ENCODE measurements at places on chromosomes 6 and 20.

GRCh38 chr6:141153563-141153962 is 979.2 kb upstream of the GJE1 start:
- no peak for DNase-seq

GRCh38 chr6:65259059-65259458 is 448.0 kb downstream of the EYS start:
- no peak for DNase-seq

DNA sequence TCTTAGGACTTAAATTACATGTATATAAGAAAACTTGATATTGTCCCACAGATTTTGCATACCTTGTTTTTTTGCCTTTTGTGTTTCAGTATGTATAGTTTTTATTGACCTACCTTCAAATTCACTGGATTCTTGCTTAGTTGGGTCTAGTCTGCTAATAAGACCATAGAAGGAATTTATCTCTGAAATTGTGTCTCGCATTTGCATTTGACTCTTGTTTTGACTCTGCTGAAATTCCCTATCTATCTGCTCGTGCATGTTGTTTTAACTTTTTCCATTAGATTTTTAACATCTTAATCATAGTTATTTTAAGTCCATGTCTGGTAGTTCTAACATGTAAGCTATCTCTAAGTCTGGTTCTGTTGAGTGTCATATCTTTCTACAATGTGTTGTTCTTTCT is 163.9 kb downstream of the SCP2D1 start:
- DNase-seq = no peak

- no peak for DNase-seq
These were observed 15.4 kb downstream of the TAAR1 start for GRCh38 chr6:132643547-132643946.

- no peak for DNase-seq
These were observed 109.7 kb upstream of the GMDS start for GRCh38 chr6:2355150-2355549.

DNA sequence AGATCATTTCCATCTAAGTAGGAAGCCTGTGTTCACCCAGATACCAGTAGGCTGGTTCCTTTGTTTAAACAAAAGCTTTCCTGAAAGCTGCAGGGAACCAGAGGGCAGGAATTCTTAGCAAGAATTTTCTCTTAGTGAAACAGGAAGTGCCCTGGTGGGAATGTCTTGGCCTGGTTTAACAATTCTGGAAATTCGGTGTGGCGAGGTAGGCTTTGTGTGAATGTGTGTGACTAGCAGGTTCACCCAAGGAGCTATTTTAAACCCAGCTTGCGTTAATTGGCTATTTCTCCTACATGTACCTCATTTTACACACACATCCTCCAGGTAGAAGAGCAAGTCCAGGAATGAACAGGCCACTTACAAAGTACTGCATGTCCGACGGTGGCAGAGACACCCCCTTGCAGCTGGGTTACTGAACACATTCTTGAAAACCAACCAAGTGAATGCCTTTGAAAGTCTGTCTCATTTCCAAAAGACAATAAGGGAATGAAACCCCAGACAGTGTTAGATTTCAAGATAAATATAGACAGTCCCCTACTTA is 64.6 kb downstream of the GFOD1 start:
- no peak for DNase-seq

- DNase-seq = no peak
These were observed 356.2 kb downstream of the GJA1 start for GRCh38 chr6:121791396-121792315.

DNA sequence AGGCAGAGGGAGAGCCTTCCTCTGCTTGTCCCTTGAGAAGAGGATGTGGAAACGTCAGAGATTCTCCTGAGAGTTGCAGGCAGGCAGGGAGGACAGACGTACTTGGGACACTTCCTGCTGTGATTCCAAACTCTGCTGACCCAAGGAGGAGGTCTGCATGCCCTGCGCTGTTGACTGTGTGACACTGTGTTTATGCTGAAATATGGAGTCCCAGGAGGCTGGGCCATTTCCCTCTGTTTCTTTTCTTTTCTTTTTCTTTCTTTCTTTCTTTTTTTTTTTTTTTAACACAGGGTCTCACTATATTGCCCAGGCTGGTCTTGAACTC is 63.5 kb upstream of the BHLHE23 start:
- DNase-seq = no peak

DNA sequence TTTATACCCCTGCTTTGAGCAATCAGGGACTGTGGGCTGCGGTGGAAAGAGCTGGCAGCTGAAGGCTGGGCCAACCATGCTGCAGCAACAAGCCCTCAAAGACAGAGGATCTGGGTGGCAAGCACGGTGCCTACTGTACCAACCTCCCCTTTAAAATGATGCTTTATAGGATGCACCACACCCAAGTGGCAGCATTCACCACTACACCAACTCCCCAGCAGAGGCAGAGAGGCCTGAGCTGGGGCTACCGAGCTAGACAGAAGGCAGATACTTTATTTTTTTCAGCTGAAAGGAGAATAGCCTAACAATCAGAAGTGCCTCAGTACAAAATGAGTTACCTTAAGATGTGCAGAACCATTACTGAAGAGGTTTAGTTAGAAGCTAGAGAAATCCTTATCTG is 31.4 kb downstream of the KIF16B start:
- DNase-seq = no peak

DNA sequence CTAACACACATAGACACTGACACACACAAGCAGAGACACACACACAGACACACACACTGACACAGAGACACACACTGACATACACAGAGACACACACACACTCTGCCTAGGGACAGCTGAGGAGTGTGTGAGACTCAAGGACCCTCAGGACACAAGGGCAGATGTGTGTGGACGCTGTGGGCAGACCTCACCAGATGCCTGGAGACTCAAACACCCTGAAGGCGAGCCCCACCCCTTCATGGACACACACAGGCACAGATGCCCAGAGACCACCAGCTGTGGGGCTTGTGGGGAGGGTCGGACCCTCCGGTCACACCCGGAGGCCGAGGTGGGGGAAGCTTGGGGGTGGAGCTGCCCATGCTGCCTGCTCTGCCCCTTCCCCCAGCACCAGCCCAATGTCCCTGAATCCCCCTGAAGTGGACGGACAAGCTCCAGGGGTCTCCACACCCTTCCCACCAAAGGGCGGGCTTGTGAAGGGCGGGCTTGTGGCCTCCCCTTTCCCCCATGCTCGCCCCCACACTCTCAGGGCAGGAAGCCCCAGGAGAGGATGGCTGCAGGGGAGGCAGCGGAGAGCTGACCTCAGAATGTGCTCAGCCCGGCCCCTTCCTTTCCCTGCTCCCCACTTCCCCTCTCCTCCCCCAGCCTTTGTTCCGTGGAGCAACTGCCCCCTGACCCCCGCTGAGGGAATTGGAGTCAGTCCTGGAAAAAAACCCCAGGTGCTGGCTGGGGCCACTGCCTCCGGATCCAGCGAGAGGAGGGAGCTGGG is 13.9 kb upstream of the ABHD16B start:
- no peak for DNase-seq

- no peak for DNase-seq
These were observed 105.1 kb downstream of the UST start for GRCh38 chr6:148851683-148852556.

DNA sequence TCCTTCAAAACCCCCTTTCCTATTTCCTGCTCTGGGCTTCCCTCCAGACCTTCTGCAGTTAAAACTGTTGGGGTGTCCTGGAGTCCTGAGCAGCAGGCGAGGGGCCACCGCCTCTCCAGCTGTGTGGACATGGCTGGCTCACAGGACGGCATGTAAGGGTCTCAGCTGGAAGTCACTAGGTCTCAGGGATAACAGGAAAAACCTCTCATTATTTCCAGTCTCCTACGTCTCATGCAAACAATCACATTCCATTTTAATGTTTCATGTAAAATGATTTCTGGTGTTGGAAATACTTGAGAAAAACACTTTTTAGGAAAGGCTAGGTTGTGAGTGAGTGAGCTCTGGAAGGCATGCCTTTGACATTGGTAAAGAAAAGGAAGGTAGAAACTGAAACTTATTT is 158.7 kb downstream of the SCML4 start:
- no peak for DNase-seq

- no peak for DNase-seq
These were observed 1.5 kb downstream of the ZBTB46 start for GRCh38 chr20:63829603-63829944.

GRCh38 chr20:6767536-6768227 is at the start of gene BMP2:
Gene BMP2 (plus strand): TSS chr20:6767686. CDS start chr20:6770127, 2,441 bp downstream.
- DNase-seq = peak; percentile 71

DNA sequence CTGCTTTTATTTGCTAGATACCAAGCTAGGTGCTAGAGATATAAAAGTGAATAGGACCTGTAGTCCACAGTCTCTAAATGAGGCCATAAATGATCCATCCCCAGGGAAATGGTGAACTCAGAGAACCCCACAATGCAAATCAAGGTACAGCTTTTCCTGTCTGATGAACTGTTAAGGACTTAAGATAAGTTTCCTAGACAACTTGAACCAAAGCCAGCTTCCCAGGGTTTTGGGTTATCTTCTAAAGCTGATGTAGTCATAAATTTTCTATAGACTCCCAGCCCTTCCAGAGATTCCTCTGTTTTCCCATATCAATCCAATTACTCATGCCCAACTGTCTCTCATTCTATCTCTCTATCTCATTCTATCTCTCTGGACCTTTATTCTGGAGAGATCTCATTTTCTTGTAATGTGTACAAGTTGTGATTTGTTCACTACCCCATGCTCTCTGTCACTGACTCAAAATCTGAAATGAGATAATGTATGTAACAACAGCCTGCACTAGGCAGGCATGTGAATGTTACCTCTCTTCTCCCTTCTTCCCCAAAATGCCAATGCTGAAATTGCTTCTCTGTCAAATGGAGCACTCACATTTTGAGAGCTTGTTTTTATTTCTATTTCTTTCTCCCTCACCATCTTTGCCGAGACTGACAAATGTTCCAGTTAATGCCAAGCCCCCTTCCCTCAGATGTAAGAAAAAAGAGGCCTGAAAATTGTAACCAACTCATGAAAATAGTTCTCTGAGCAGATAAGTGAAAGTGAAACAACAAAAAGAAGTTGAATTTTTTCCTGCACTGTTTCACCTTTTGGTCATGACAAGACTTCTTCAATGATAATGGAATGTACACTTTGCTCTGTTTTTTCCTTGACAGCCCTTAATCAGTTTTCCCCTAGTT is 279.9 kb downstream of the SLC35F1 start:
- DNase-seq = no peak

DNA sequence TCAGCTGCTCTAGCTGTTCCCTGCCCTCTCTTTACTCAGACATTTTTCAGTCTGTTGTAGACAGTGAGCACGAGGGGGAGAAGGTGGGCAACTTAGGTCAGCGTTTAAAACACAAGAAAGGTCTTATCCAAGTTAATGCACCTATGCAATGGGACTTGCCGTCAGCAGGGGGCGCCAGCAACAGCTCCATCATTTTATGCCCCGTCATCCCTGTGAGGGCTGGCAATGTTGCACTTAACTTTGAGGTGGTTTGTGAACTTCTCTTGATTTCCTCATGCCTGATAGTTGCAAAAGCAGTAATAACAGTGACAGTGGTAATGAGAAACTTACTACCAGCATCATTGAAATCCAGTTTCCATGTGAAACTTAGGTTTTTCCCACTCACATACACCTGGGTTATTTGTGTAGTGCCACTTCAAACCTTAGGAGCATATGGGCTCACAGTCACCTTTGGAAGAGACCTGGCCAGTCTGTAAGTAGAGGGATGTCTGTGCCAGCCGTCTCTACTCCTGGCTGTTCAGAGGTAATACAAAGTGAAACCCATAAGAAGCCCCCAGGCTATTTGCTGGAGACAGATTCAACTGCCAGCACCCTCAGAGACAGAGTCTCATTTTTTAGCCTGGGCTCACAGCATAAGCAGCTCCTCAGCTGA is 44.9 kb upstream of the ID1 start:
- DNase-seq = peak; percentile 16

- DNase-seq = no peak
These were observed 32.9 kb downstream of the PMEPA1 start for GRCh38 chr20:57676589-57677583.

GRCh38 chr6:146224988-146225387 is 196.1 kb downstream of the GRM1 start:
- no peak for DNase-seq

DNA sequence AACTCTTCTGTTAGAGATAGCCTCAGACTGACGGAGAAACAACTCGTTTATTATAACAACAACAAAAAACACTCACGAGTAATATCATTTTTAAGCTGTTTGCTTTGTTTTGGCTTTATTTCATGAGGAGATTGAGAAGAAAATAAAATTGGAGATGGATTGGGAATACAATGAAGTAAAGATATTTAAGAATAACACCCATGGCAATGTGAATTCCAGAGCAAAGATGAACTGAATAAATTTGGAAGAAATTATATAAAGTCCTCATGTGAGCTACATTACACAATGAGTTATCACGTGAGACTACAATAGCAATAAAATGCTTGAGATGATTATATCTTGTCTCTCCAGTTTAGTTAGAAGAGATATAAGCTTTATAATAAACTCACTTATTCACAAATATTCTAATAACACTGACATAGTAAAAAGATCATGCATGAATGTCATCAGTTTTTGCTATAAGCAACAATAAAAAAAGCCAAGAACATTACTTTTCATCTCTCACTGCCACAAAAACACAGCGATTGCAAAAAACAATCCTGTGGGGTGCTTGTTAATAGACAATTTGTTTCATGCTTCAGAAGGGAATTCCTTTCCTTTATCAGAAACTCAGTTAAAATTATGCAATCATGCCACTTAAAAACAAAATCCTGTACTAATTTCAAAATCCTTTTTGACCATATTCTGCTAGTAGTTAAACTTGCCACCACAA is 696.7 kb upstream of the MARCKS start:
- DNase-seq = no peak

DNA sequence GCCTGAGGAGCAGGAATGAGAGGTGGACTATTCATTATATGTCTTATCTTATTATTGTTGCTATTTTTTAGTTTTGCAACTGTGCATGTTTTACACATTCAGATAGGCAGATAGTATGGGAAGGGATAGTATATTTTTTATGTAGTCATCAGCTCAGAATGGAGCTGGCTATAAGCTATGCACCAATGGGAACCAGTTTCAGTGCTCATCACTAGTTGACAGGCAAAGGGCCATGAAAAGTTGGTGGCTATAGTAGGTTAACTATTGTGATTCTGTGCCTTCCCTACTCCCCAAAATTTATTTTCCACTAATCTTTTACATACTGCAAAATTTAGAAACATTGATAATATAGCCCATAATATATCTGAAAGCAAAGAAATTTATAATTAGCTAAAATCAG is 5.3 kb upstream of the UBD start:
- no peak for DNase-seq

DNA sequence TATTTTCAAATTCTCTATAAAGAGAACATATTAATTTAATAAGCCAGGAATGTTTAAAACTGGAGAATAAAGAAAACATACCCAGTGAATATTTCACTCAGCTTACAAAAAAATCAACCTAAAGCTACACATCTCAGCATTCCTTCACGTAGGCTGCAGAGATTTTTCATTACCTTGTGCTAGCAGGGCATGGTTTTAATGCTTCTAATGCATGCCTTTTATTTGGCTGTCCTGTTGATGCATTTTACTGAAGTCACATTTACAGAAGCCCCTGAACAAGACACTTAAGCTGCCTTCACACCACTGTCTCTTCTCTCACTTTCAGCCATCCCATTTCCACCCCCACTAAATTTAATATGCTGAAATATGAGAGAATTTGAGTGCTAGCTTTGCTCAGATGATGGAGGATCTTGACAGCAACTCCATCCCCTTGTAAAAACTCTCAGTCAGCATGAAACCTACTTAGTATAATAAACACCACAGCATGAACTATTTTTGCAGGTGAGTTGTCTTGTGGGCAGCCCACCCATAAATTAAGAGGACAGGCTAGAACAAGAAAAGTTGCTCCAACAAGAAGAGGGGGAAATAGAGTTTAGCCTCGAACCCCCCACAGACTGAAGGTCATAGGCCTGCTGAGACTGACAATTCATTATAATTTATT is 159.4 kb downstream of the SIM1 start:
- DNase-seq = no peak

- DNase-seq = no peak
These were observed 192.5 kb upstream of the ZFP64 start for GRCh38 chr20:52383995-52384621.

Data from hippocampal formation (tissue), 2 donors.